PC-9 (cell line): ENCODE measurements at places on chromosomes 6 and 20. TPM values are rescaled to one million over a fixed set of nuclear protein-coding genes. Genes with fewer than 3 reads are reported as not detected.

LRRC73 gene
- 0.55 and 1.5 TPM in 2 replicates for total RNA-seq

BPI gene
- not detected in 2 replicates for total RNA-seq

SIRPA gene
- 18.4 and 18.5 TPM in 2 replicates for total RNA-seq

GCLC gene
- total RNA-seq, result 213 and 254 TPM in 2 replicates

GPLD1 gene
- 1.7 and 2.0 TPM in 2 replicates for total RNA-seq

OR2H1 gene
- not detected in 2 replicates for total RNA-seq

DNA sequence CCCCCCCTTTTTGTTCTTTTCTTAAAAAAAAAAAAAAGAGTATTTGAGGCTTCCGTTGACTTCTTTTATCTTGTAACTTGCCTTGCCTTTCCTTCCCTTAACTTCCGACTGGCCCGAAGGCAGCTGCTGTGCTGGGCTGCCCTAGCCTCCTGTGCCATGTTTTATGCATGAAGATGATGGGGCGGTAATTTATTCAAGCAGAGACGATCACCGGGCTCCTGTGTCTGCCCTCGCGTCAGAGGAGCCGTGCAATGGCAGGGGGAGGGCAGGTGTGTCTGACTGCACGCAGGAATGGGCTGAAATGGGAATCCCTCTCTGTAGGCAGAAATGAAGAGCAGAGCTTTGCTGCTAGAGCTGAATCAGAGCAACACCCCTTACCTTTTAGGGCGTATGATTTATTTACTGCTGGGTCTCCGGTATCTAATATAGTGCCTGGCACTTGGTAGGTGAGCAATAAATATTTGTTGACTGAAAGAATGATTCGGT, 106.3 kb upstream of the RIPOR2 start:
- H3K27me3 ChIP-seq, result no peaks in the 10 kb centered on the region
- H3K36me3 ChIP-seq, result no peaks in the 10 kb centered on the region
- no peak overlapping the region for H3K4me3 ChIP-seq
- H3K4me1 ChIP-seq, result no peaks in the 10 kb centered on the region
- no peak for DNase-seq

- peaks cover 27% of the 10 kb centered on the region for H3K27me3 ChIP-seq
- H3K4me3 ChIP-seq, result no peak overlapping the region
- H3K4me1 ChIP-seq, result no peaks in the 10 kb centered on the region
- no peaks in the 10 kb centered on the region for H3K36me3 ChIP-seq
- H3K27ac ChIP-seq, result no peak overlapping the region
- no peak for DNase-seq
Observed at GRCh38 chr6:39824030-39824926, 32.1 kb downstream of the DAAM2 start.

DNA sequence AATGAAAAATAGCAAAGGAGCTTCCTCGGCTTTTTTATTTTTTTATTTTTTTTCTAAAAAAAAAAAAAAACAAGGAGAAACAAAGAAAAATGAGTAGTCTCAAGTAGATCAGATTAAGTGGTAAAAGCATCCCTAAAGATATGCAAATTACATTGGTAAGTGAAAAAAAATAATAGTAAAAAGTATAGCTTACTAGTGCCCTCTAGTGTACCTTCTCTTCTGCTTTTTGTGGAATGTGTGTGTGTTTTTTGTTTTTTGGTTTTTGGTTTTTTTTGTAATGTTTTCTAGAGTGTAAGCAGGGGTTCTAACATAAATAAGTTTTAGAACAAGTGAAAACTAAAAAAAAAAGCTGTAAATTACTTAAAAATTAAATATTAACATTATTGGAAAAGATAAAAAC, 1062.0 kb downstream of the HACE1 start:
- DNase-seq, result no peak
- no peak overlapping the region for H3K27ac ChIP-seq
- H3K4me3 ChIP-seq, result no peak overlapping the region
- no peaks in the 10 kb centered on the region for H3K27me3 ChIP-seq
- no peaks in the 10 kb centered on the region for H3K4me1 ChIP-seq

DNA sequence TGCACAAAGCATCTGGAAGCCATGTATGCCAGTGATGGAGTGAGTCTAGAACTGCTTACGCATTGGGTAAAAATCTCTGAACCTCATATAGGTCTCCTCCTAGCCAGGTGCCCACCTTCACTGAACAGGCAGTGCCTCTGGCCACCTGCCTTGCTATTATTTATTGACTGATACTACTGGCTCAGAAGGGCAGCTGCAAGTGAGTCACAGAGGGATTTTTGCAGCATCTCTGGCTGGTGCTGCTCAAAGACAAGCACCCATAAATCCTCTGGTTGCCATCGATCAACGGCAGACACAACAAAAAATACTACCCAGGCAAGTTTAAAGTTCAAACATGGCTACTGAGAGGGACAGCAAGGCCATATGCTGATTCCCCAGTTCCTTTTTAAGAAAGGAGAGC, 279.4 kb downstream of the UBE3D start:
- no peaks in the 10 kb centered on the region for H3K4me1 ChIP-seq
- H3K27me3 ChIP-seq, result no peaks in the 10 kb centered on the region
- no peak overlapping the region for H3K4me3 ChIP-seq
